ENCODE measurements at places on chromosomes 7 and 10.

DNA sequence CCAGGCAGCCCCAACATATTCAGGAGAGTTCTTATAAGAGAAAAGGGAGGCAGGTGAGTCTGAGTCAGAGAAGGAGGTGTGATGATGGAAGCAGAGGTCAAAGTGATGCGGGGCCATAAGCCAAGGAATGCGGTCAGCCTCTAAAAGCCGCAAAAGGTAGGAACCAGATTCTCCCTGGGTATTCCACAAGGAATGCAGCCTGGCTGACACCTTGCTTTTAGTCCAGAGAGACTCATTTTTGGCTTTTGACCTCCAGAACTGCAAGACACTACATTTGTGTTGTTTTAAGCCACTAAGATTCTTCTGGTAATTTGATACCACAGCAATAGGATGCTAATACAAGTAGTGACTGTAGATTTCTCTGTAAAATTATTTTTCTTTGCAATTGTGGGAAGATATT lies 151.5 kb upstream of the EEPD1 start:
- no peak for ATAC-seq

DNA sequence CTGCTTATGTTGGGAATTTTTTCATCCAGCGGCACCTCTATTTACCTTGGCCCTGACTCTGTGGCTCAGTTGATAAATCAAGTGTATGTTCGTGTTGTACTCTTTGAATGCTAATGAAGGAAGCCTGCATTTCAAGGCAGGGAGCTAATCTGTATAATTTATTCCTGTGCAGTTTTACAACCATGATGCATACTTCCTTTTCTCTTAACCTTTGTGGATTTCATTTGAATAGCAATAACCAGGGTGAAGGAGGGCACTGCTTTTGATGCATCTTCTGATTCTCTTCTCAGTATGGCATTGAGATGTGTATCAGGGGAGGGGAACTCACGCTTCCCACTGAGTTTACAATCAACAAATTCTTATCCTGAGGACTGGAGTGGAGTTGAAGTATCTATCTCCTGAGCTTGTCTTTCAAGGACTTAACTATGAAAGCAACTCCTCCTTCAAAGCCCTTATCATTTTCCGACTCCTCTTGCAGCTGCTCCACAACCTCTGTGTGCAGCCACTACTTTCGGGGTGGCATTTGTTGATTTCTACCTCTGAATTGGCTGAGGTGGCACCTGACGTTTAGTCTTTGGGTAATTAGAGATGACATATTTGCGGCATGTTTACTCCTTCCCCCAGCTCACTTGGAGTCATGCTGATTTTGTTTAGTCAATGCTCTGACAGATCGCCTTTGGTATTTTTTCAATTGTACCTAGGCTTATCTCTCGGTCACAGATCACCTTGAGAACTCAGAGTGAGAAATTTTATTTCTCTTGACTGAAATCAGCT lies 275.2 kb downstream of the PHTF2 start:
- ATAC-seq: no peak

DNA sequence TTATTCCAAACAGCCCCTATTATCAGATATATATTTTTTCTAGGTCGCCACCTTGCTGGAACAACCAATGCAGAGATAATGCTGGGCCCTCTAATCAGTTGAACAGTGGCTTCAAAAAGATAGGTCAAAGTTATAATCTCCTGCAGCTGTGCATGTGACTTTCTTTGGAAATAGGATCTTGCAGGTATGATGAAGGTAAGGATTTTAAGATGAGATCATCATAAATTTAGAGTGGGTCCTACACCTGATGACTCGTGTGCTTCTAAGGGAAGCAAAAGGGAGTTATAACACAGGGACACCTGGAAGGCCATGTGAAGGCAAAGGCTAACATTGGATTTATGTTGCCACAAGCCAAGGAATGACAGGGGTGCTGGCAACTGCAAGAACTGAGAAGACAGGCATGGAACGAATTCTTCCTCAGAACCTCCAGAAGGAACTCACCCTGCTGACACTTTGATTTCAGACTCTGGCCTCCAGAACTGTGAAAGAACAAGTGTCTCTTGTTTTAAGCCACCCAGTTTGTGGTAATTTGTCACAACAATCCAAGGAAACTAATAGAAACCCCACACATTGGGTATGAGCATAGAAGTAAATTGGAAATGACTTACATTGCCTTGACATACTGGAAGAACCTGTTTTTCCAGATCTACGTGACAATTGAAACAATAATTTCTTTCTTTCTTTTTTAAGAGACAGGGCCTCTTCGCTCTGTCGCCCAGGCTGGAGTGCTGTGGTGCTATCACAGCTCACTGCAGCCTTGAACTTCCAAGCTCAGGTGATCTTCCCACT lies 34.4 kb downstream of the CCDC71L start:
- ATAC-seq: no peak

DNA sequence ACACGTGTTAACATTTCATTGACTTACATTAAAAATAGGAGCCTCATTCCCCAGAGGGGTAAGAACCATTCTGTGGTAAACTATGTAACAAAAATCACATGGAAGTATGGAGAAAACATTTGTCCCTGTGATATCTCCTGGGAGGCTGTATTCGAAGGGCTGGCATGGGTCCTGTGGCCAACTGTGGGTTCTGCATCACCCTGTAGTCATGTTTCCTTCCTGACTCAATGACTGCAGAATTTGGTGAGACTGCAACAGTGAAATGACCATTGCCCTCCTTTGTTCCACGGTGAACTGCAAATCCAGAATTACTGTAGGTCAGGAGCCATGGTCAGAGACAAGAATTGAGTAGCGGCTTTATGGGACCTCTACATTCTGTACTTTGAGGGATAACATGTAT lies 3.6 kb upstream of the ZEB1 start:
- no peak for ATAC-seq

DNA sequence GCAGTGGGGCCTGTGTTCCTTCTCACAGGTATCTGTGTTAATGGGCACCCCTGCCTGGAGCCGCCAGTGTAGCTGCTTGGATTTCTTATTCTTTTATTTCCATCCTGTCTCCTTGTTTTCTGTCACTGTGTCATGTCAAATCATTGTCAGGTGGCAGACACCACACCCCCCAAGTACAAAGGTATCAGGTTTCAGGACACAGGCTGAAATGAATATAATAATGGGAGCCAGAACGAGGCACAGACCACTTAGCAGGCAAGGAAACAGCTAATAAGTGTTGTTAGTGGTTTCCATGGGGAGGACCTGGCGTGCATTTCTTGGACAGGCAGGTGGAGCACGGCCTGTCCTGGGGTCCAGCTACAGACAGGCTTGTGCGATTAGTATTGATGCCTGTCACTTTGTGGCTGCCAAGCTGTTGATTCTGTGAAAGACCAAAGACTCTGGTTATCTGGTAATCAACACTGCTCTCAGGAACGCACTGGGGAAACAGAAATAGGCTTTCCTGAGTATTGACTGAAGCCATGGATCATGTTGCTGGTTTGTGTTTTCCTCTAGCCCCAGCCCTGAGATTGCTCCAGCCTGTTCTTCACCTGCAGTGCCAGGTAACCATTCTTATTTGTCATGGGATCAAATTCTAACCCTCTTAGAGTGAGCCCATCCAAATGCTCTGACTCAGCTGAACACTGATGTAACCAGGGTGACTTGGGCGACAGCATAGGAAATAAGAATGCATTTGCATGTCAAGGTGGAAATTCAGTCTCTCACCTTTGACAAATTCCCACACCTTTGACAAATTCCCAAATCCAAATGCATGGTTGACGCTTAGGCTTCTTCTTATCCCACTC lies 1002.0 kb downstream of the LRMDA start:
- no peak for ATAC-seq

Data from activated CD4-positive, CD25-positive, alpha-beta regulatory T cell treated with anti-CD3 and anti-CD28 coated beads, Interleukin-2, amount 50 U/mL, for 24 hours (primary cell).